ENCODE measurements at places on chromosomes 6 and 20. TPM values are rescaled to one million over a fixed set of nuclear protein-coding genes. Genes with fewer than 3 reads are reported as not detected.

DNA sequence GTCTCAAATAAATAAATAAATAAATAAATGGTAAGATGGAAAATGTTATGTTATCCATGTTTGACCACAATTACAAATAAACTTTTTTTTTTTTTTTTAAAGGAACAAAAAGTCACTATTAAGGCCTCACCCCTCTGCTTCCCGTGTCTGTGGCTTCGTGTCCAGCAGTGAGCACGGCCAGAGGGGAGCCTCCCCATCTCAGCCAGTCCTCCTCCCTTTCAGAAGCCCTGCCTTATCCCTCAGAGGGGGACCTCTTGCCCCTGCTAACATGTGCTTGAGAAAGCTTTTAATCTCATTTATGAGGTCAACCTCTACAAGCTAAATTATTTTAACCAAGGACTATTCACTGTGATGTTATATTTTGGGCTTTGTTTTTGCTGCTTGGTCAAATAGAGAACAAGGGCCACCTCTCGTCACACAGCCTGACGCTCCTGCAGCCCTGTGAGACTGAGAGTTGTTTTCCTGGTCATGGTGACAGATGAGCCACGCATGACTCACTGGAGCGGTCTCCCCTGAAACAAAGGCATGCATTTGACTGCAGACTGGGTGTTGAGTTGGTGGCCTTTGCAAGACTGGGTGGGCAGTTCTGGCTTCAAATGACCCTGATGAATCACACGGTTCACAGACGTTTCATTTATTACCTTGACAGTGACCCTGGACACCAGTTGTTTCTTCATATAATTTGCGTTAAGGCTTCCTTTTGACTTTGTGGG is 131.8 kb downstream of the TIAM2 start:
- DNase-seq, result no peak

Gene KLC4
- polyA plus RNA-seq, result 33.0 TPM

- no peak for DNase-seq
Observed at GRCh38 chr20:47125508-47125757, 230.8 kb downstream of the EYA2 start.

Gene ERVFRD-1
- 0.07 TPM for polyA plus RNA-seq

Measured in pancreas (tissue), 10 donors.